ENCODE measurements at places on chromosomes 13 and 19.

GRCh38 chr19:41218615-41219507 is at the start of gene AXL:
Gene AXL, plus strand, starts transcription at chr19:41219223. Its CDS starts 170 bp downstream, at chr19:41219393.
- no peak for DNase-seq

DNA sequence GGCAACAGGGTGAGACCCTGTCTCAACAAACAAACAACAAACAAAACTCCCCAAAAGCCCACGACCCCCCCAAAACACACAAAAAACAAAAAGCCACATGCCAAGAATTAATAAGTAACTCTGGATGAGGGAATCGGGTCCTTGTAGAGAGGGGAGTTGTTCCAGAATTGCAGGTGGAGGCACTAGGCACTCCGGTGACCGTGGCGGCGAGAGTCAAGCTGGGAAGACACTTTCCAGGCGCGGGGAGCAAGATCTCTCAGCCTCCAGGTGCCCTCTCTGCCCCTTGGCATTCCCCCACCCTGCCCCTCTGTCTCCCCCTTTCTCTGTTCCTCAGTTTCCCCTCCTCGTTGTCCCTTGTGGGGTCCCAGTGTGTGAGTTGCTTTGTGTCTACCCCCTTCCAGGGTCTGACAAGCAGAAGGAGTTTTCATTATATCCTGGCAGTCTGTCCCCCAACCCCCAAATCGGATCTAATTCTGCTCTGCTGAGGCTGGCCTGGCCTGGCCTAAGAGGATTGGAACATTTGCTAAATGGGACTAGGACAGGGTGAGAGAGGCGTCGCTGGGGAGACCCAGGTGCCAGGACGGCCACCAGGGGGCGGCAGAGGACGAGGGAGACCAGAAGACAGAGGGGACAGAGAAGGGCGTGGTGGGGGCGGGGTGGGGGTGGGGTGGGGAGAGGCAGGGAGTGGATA is 8.3 kb upstream of the CRX start:
- DNase-seq, result peak; percentile 92

GRCh38 chr19:2047449-2048103 is 3.5 kb downstream of the MKNK2 start:
- peak; percentile 60 for DNase-seq

GRCh38 chr13:71912524-71912923 is 45.5 kb upstream of the DACH1 start:
- no peak for DNase-seq

DNA sequence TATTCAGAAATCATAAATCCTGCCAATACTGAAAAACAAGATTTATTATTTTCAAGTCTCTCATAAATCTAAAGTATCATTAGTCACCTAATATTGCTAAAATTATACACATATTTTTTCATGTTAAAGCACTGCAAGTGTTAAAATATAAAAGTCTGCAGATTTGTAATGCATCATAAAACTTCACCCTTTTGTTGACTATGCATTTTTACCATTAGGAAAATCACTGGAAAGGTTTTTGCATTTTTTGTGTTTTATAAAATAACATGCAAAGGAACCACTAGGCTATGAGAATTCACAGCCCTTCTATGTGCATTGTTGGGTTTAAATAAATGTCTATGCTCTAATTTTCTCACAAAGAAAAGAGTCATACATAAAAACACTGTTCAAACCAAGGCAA is 407.3 kb downstream of the DACH1 start:
- no peak for DNase-seq

GRCh38 chr19:32676186-32676894 is 692 bp downstream of the RGS9BP start:
- DNase-seq, result peak; percentile 73

DNA sequence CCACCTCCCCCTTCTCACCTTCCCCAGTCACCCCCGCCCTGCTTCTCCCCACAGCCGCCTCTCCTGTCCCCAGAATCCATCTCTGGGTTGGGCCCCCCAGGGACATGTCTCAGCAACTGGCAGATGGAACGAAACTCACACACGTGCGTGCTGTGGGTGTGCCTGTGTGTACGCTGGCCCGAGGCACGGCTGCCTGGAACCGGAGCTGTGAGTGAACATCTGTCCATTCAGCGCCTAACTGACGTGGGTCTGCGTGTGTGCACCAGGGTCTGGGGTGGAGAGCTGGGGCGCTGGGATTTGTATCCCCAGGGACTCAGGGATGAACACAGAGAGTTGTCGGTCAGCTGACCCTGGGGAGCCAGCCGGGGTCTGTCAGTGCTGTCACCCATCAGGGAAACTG is 752 bp upstream of the HAS1 start:
- no peak for DNase-seq

GRCh38 chr19:13887018-13887436 is 10.1 kb downstream of the NANOS3 start:
- peak; percentile 73 for DNase-seq

All from activated CD8-positive, alpha-beta memory T cell treated with anti-CD3 and anti-CD28 coated beads for 24 hours (primary cell).